ENCODE measurements at places on chromosomes 11 and 22. TPM values are rescaled to one million over a fixed set of nuclear protein-coding genes. Genes with fewer than 3 reads are reported as not detected.
A peak's percentile ranks its signal among the peaks of the same experiment; 100 is the strongest.

MMP13 gene
- total RNA-seq, result not detected

ISX gene
- total RNA-seq, result not detected

TSSK2 gene
- not detected for total RNA-seq

APOL3 gene
- total RNA-seq, result not detected

MMP27 gene
- total RNA-seq, result not detected

PPP1R14B gene
- total RNA-seq, result 286 TPM

INS gene
- not detected for total RNA-seq

C1QTNF5 gene
- 2.1 TPM for total RNA-seq

FGF19 gene
- total RNA-seq, result 0.34 TPM

KCNJ11 gene
- 2.3 TPM for total RNA-seq

DNA sequence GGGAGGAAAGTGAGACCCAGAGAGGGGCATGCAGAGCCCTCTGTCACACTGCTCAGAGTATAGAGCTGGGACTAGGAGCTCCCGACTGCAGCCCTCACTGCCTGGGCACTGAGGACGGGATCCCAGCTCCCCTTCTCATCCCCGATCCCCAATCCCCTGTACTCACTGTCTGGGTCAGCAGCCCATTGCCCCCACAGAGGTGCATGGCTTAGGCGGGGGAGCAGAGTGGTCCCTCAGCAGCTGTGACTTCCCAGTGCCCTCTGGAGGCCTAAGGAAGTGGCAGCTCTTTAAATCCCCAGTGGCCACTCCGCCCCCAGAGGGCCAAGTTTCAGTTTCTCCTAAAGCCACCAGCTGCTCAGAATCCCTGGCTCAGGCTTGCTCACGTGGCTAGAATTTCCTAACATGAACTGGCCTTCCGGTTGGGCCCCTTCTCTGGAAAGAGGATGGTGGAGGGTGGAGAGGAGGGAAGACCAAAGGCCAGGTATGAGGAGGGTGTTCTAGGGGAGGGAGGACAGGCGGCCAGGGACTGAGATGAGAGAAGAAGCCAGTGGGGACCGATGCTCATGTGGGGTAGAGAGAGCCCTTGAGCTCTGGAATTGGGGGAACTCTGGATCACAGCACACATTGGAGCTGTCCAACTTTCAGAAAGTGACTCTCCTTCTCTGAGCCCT lies at the start of gene BATF2:
Gene BATF2 (minus strand): TSS at position 262 of the 671 bp plus-strand sequence. CDS start 57 bp downstream, at position 205.
- DNase-seq, result peak; percentile 45

GRCh38 chr11:106128740-106129139 lies 51.3 kb downstream of the AASDHPPT start:
- no peak for DNase-seq

- DNase-seq, result no peak
These were observed 717 bp upstream of the ZNF202 start for GRCh38 chr11:123742031-123742723.

GRCh38 chr11:68048681-68049508 lies 10.1 kb downstream of the TCIRG1 start:
- DNase-seq, result no peak

DNA sequence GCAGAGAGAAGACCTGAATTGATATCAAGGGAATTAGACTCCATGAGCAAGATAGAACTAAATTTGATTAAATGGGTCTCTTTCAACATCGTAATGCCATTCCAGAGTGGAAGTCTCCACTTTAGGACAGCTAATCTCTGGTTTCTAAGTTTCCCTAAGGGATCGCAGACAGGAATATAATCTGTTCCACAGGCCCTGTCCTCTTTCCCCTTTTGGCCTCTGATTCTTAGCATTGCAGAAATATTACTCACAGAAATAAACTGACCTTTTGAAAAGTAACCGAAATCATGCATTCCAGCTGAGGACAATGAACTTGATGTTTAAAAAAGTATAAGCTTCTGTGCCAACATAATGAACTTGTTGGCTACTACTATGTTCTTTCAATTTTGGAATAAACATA lies 227.8 kb downstream of the ETS1 start:
- DNase-seq, result no peak

GRCh38 chr22:48121984-48122383 lies 1359.5 kb downstream of the TBC1D22A start:
- DNase-seq, result no peak

DNA sequence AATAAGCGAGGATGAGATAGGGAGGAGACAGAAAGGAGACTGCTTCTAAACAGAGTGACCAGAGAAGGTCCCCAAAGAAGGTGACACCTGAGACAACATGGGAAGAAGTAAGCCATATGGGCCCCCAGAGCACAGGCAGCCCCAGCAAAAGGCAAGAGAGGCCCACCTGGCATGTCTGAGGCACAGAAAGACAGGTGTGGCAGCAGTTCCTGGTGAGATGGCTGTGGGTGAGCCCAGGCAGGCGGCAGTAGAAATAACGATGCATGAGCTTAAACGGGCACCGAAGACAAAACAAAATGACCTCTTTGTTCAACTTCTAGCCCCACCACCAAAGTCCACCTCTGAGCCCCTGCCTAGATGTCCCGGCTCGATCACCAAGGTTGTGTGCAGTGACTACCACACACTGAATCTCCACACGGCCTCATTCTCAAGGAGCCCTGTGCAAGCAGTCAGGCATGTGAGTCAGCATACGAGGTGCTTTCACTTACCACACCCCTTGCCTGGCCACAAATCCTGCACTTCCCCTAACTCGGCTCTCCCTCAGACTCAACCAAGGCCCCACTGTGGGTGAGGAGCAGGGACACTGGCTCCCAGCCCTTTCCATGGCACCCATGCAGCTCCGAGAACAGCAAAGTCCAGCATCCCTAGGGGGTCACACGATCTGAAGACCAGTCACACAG lies 77.6 kb downstream of the PACSIN2 start:
- DNase-seq, result no peak

DNA sequence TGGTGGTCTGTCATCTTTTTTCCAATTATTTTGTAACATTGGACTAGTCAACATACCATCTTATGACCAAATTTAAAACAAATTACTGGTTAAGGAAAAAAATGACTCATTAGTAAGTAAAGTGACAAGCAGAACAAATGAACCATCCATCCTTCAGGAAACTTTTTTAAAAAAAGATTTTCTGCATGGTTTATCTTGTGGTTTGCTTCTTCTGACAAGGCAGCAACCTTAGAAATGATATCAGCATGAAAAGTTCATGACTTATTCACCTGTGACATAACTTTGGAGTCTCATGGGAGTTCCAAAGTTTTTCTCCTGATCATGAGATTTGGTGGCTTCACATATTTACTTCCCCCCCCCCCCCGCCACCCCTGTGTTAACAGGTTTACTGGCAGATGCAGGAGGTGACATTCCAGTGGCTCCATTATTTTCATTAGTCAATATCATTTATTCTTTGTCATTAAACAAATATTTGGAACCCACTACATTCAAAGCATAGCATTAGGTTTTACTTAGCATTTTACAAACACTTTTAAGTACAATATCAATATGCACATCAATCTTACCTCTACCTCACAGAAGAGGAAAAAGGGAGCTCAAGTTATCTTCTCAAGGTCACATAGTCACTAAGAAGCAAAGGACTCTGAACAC lies 40.7 kb downstream of the DCUN1D5 start:
- no peak for DNase-seq

DNA sequence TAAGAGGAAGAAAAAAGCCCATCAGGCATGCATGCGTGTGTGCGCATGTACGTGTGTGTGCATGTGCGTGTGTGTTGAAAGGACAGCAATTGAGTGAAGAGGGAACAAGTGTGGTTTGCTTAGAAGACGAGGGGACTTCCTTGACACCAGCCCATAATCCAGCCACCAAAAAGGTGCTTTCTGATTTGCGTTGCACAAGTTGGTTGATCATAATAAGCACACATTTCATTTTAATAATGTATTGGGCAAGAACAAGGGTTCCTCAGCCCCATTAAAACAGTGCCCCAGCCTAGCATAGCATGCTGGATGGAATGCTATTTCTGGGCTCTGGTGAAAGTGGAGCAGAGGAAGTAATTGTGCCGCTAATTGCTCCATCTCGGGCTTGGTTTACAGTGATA lies 493.2 kb downstream of the MIAT start:
- no peak for DNase-seq

DNA sequence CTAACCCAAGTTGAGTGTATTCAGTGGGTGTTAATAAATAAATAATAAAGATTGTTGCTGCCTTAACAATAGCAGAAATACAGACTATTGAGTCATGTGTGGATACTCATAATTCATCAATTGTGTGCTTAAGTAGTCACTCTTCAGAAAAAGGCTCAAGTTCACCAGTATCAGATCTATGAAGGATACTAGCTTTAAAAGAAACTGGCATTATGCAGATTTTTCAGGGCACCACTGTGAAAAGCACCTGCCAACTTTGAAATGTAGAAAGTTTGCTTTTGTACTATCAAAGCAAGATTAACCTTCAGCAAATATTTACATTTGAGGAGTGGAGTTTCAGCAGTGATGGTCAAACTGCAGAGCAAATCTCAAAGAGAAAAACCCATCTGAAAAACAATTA lies 20.1 kb upstream of the SYTL2 start:
- DNase-seq, result no peak

DNA sequence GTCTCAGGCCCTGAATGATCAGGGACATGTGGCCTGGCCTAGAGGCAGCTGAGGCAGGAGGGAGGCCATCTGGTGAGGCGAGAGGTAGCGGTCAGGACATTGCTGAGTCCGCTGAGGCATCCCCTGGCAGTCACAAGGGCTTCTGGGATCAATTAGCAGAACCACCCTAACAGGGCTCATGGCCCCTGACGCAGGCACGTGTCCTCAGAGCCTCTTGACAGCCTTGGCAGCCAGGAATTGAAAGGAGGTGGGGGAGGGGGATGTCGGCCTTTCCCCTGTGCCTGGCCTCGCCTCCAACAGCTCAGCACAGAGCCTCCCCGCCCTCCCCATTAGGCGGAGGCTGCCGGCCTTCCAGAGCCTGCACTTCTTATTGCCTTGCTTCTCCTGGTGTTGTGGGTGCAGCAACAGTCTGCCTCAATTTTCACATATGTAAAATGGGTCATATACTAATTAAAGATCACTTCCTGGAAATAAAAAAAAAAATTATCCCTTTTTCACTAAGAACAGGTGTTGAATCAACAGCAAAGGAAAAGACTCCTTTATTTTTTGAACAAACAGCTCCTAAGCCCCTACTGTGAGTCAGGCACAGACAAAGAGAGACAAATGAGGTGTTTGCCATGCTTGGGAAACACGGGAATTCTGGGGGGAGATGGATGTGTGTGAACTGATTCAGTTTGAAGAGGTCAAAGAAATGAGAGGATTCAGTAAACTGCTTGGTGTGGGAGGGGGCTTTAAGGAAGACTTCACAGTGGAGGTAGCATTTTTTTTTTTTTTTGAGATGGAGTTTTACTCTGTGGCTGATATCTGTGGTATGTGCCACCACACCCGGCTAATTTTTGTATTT lies 55.3 kb downstream of the NFAM1 start:
- peak; percentile 48 for DNase-seq

DNA sequence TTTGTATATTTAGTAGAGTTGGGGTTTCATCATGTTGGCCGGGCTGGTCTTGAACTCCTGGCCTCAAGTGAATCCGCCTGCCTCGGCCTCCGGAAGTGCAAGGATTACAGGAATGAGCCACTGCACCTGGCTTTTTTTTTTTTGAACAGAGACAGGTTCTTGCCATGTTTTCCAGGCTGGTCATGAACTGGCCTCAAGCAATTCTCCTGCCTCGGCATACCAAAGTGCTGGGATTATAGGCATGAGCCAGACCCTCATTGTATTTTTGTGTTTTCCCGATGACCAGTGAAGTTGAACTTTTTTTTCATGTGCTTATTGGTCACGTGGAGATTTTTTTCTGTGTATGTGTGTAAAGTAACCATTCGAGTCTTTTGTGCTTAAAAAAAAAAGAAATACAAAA lies 48.2 kb downstream of the KIAA1671 start:
- DNase-seq, result no peak

- DNase-seq, result peak; percentile 7
These were observed 499 bp downstream of the DLAT start for GRCh38 chr11:112025707-112026106.

DNA sequence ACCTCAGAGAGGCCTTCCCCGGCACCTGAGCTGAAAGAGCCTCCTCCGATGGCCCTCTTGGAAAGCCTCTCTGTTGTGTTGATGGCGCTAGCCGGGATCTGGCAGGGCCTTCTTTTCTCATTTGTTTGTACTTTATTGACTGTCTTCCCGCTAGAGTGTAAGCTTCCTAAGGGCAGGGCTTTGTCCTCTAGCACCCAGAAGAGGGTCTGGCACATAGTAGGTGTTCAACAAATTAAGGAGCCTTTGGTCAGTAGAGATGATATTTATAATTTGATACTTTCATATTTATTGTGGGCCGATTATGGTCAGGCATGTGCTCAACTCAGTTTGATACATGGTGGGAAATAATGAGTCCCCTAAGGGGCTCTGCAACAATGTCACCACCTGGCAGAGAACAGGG lies 4.0 kb downstream of the ARL2 start:
- no peak for DNase-seq

DNA sequence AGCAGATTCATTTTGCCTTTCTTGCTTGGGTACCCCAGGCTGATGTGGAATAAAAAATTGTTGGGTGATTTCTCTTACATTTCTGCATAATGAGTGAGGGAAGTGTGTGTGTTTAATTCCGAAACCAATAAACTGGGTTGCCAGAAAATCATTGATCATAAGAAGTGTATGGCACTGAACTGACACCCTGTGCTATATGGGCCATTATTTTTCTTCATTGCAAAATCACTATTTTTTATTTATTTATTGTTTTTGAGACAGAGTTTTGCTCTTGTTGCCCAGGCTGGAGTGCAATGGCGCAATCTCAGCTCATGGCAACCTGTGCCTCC lies 14.6 kb upstream of the HIKESHI start:
- DNase-seq, result no peak

- no peak for DNase-seq
These were observed 3.2 kb upstream of the BIRC2 start for GRCh38 chr11:102343809-102344208.
